ENCODE measurements at places on chromosomes 7 and 10.

DNA sequence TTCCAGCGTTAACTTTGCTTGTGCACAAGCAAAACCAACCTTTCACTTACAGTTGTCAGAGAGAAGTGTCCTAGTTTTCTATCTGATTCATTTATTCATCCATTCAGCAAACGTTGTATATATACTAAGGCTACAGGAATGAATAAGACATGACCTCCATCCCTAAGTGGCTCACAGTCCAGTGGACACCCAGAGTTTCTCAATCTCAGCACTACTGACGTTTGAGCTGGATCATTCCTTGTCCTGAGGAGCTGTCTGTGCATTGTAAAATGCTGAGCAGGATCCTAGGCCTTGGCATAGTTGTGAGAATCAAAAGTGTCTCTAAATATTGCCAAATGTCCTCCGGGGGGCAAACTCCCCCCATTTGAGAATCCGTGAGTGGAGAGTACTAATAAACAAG, 166.7 kb upstream of the PRKCQ start:
- no peak for DNase-seq

DNA sequence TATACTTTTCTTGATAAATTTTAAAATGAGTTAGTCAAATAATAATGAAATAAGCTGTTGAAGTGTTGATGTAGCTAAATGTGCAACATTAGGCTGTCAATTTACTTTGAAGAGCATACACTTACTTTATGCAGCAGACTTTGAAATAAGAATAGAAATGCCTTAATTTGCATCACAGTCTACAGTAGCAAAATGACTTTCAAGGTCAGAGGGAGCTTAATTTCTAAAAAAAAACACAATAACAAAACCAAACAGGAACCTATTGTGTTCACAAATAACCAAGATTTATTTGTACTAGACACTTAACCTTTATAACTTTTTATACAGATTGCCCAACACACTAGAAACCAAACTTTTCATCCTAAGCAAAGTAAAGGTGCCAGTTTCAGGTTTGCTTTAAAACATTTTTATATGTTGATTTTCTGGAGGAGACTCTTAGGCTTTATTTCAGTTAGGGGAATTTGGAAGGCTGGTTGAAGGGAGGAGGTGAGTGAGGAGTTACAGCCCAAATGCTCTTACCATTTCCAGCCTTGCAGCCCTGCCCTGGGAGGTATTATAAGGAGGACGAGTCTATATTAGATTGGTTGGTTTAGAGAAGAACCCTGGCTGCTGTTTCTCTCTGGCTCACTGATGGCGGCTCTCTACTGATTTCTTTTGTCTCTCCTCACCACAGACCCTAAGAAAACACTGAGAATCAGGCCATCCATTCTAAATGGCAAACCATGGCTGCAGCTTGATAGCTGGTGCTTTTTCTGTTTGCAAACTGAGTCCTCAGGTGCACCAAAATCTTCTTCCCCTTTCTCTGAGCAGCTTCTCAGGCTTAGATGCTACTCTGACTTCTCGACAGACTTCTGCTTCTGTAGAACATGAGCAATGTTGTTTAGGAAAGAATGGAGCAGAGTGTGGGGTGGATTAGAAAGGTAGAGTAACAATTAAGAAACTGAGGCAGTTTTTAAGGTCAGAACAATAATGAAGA, 55.2 kb upstream of the RPA3 start:
- no peak for DNase-seq

GRCh38 chr7:134886353-134887057, 99.8 kb upstream of the AGBL3 start:
- DNase-seq = no peak

DNA sequence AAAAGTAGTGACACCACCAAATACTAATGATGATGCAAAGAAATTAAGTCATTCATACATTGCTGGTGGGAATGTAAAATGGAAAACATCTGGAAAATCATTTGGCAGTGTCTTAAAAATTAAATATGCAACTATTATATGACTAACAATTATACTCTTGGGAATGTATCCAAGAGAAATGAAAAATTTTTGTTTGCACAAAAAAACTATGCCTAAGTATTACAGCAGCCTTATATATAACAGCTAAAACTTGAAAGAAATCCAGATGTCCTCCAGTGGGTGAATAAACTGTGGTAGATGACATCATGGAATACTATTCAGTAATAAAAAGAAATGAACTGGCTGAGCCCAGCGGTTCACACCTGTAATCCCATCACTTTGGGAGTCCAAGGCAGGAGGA, 132.0 kb downstream of the NEBL start:
- no peak for DNase-seq

DNA sequence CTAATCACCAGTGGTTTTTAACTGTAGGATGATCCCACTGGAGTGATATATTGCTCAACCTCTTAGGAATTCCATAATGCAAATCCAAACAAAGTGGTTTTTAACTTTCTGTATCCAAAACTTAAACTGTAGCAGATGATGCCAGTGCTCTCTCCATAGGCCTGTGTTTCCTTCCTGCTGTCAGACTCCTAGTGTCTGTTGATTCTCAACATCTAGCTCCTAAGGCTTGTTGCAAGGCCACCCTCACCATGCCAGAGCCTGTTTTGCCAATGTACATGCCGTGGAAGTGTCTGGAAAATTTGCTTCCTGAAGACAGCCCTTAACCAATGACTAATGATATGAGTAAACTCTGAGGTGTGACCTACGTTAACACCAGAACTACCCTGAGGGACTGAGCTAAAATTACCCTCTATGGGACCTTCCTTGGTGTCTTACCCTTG, 39.3 kb downstream of the C1GALT1 start:
- DNase-seq = no peak

DNA sequence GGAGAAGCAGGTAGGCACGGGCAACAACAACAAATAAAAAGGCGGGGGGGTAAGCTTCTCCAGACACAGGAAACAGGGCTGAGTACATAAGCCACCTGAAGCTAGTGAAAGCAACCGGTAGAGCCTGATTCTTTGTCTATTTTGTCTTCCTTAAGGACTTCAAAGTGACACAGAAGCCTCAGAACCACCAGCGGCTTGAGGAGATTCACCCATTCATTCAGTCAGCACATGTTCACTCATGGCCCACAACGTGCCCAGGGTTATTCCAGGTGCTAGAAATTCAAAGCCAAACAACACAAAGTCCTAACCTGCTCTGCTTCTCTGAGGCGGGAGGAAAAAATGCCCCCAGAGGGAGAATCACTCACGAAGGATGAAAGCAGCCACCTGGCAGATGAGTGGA, 69.3 kb upstream of the C7orf33 start:
- DNase-seq = no peak

- DNase-seq = no peak
Measured at GRCh38 chr7:44103923-44104859, at the start of gene AEBP1. TSS of gene AEBP1 (plus strand) at chr7:44104345. CDS start at chr7:44104666, 321 bp downstream.

DNA sequence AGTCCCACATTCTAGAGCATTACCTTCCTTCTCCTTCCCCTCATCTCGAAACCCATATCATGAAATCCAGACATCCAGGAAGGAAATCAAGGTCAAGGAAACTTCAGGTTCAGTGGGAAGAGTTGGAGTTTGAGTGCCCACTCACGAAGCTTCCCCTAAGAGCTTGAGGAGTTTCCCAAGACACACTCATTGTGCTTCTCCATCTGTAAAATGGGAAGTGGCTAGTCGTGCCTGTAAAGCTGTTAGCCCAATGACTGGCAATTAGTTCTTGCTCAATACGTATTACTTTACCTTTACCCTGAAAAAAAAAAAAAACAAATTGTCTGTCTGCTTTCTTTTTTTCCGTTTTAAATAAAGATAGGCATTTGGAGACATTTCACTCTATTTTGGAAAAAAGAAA, 42.3 kb downstream of the GPAM start:
- no peak for DNase-seq

- DNase-seq = no peak
Measured at GRCh38 chr7:132029369-132030085, 473.1 kb upstream of the PODXL start.

DNA sequence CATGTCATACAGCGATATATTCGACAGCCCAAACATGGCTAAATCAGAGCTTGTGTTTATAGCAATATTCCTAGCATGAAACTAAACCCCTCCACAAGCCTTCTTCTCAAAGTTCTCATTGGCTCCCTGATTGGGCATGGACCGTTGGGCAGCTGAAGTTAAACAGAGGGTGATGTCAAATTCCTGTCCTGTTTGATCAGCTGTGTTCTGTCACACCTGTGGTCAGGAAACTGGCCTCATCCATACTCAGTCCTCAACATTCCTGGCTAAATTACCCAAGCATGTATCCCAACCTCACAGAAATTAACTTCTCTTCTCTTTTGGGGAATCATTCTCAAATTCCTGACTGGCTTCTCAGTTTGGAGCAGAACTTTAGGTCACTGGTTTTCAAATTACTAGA, 107.9 kb downstream of the ODAD2 start:
- DNase-seq = no peak

DNA sequence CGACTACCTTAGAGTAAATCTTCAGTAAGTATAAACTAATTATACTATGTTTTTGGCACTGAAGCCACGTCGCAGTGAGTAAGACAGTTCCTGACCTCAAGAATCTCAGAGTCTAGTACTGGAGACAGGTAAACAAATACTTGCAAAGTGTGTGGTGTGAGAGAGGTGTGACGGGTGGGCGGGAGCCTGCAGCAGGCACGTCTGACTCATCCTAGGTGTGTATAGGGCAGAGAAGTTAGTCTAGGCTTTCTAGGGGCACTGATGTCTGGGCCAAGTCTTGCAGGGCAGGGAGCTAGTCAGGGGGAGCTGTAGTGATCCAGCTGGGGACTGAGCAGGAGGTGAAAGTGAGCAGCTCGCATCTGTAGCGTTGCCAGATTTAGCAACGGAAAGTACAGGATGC, 35.9 kb upstream of the SFTPD start:
- DNase-seq = no peak

GRCh38 chr10:35594115-35595079, 10.7 kb upstream of the GJD4 start:
- no peak for DNase-seq

- no peak for DNase-seq
Measured at GRCh38 chr10:118974951-118975350, 54.6 kb upstream of the NANOS1 start.

DNA sequence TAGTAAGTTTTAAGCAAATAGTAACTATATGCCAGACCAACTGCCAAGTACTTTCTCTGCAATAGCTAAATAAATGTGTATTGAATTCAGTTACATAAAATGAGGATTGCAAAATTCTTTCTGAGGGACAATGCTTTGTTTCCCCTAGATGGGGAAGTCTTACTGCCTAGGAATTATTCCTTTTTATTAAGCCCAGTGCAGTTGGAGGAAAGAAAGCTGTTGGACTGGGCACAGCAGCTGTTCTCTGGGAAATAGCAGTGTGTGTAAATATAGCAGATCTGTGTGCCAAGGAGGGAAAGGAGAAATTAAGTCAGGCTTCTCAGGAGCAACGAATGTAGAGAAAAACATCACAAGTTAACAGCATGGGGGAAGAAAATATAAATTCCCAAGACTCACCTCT, 77.1 kb downstream of the SEC23IP start:
- DNase-seq = no peak

DNA sequence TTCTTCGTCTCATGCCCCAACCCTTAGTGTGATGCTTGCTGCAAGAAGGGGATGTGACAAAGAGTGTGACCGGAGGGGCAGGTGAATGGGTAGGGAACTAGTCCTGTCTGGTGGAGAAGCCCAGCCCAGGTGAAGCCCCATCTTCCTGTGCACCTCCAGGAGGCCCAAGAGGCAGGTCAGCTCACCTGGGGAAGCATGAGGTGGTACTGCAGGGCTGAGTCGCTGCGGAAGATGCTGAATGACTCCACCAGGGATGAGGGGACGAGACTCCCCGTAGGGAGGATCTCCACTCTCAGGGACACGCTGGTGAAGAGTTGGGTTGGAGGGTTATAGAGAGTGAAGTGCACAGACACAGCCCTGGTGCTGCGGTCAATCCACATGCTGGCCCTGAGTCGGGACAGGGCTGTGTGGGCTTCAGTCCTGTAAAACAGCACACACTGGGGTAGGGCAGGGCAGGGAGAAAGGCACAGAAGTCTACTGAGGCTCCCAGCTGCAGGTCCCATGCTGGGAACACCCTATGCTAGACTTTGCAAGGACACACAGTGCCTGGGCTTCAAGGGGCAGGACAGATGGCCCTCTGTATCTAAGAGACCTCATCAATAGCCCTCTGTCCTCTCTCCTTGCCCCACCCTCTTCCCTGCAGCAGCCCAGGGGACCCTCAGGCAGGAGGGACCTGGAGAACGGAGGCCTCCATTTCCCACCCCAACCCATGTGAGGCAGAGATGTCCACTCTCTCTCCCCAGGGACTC, 136.5 kb downstream of the PKD1L1 start:
- DNase-seq = no peak

DNA sequence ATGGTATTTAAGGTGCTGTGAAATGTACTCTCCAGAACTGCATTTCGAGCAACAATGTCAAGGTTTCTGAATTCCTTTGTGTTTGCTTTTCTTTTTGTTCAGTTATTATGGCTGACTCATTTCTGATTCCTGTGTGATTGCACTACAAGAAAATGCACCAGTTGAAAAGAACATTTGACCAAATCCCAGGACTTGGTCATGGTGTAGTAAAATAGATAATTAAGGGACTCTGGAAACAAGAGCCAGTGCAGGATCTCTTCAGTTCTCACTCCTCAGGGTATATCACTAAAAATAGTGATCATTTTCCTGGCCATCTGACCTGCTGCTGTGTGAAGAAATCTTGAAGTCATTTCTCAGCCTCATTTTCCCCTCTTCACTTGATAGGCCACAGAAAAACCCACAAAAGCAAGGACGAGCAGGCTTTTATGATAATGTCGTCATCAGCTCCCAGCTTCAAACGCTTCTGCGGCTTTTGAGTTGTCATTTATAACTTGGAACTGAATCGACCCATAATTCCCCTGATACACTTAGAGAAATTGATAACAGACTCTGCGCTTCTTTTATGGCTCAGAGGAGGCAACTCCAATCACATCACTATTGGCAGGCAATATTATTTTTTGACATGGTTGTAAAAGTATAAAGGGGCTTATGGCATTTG, 274.7 kb downstream of the HDAC9 start:
- no peak for DNase-seq

GRCh38 chr10:108836362-108836761, 1086.9 kb downstream of the XPNPEP1 start:
- DNase-seq = no peak

GRCh38 chr10:108465871-108466641, 1301.5 kb upstream of the SORCS1 start:
- DNase-seq = no peak

DNA sequence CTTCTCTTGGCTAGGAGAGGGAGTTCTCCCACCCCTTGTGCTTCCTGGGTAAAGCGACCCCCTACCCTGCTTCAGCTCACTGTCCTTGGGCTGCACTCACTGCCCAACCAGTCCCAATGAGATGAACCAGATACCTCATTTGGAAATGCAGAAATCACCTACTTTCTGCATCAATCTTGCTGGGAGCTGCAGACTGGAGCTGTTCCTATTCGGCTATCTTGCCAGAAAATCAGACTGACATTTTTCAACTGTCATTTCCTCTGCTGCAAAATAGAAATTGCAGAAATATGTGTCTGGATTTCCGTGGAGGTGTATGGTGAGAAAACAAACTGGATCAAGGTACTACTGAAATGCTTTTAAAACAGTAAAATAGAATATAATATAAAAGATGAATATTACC, 43.0 kb upstream of the CYP2C18 start:
- DNase-seq = no peak

GRCh38 chr7:33922820-33923219, 17.5 kb downstream of the BMPER start:
- no peak for DNase-seq
